NCI-H69 (cell line): ENCODE measurements at places on chromosomes 16 and 17.

DNA sequence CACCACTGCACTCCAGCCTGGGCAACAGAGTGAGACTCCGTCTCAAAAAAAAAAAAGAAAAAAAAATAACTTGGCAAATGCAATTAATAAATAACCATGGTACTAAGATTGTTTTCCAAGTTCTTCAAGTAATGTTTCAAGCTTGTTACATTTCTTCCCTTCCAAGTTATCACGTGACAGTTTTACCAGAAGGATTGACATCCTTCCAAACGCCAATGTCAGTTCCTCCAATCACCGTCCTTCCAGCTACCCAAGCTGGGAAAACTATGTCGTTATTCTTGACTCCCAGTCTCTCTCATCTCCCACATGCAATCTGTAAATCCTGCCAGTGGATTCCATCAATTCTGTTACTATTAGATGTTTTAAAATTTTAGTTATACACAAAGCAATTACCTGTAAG lies 3.9 kb upstream of the PHAF1 start:
- DNase-seq = no peak

DNA sequence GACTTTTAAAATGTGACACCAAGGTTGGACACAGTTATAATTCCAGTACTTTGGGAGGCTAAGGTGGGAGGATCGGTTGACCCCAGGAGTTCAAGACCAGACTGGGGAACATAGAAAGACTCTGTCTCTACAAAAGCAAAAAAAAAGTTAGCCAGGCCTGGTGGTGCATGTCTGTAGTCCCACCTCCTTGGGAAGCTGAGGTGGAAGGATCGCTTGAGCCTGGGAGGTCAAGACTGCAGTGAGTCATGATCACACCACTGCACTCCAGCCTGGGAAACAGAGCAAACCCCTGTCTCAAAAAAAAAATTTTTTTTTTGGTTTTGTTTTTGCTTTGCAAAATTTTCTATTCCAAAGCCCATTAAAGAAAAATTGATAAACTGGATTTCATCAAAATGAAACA lies 281.4 kb downstream of the BCAS3 start:
- DNase-seq = no peak

- peak; percentile 93 for DNase-seq
Measured at GRCh38 chr17:16215273-16215964, at the start of gene NCOR1. TSS of gene NCOR1 (minus strand) at chr17:16215534. CDS start at chr17:16194569, 20,965 bp downstream.

DNA sequence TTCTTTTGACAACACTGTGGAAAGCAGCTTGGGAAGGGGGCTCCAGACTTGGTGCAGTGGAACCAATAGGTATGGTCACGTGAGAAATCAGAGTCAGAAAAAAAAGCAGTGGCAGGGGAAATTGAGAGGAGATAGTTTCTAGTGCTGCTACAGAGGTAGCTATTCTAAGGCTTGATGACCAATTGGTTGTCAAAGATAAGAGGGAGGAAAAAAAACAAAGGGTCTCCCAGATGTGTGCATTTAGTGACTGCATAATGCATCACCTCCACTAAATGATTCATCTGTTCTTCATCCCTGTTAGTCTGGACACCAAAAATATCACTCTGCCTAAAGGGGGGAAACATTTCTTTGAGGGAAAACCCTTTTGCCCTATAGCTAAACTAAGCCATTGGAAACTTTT lies 56.5 kb downstream of the PIGL start:
- no peak for DNase-seq

- DNase-seq = no peak
Measured at GRCh38 chr16:12062343-12063003, 85.9 kb downstream of the SNX29 start.

GRCh38 chr16:84875846-84876245 lies 56.1 kb downstream of the CRISPLD2 start:
- DNase-seq = peak; percentile 16

GRCh38 chr17:77317091-77317750 lies 176.5 kb downstream of the SEC14L1 start:
- no peak for DNase-seq

DNA sequence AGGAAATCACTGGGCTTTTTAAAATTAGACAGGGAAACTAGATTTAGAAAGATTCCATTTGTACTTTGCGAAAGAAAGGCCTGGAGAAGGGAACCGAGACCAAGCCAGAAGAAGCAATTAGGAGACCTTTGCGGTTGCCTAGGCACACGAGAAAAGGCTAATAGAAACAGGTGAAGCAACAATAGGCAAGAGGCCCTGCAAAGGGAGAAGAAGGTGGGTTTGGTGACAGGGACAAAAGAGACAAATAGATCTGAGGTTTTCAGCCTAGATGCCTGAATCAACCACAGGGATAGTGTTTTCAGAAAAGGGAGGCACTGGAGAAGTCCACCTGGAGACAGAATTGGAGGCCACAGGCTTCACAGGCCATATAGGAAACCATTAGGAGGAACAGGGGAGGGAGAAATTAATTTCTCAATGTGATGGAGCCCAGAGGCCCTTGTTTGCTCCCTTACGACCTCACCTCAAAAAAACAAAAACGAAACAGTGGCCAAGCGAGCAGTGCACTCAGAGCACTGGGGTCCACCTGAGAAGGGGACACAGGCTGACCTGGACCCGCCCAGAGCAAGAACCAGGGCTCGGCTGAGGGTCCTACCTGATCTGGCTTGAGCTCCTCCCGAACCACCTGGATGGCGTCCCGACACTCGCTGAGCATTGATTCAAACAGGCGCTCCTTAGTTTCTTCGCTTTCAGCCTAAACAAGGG lies 22.3 kb downstream of the SRP68 start:
- DNase-seq = no peak

DNA sequence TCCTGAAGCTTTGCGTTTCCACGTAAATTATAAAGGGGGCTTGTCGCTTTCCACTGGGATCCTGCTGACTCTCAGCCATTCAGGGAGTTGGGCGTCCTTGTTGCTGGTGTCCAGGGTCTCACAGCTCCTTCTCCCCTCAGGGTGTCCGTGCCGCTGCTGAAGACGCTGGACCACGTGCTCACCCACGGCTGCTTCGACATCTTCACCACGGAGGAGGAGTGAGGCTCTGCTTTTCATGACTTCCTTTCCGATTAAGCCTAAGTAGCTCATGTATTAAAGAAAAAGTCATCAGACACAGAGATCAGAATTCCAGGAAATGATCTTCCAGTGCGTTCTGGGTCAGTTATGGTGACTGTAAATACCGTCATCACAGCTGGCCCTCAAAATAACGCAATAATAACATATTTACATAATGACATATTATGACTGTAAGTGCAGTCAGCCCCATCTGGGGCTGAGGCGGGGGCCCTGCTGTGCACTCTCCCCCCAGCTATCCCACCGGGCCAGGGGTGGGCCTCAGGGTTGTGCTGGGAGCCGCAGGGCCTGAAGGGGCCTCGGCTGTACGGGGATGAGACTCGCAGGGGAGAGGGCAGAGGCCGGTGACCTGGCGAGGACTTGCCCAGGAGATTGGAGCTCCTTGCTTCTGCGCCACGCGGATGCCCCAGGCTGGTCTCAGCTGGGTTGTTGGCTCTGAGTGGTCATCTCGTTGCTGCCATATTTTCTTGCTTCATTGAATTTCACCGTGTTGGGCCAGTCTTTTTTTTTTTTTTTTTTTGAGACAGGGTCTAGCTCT lies 92.9 kb upstream of the ZNF750 start:
- DNase-seq = peak; percentile 35
